Smooth muscle cell of the coronary artery (primary cell): ENCODE measurements at places on chromosomes 2 and 18. TPM values are rescaled to one million over a fixed set of nuclear protein-coding genes. Genes with fewer than 3 reads are reported as not detected.

DCDC2C gene
- not detected in 2 replicates for total RNA-seq

RGPD8 gene
- 4.8 and 20.5 TPM in 2 replicates for total RNA-seq

MAP4K4 gene
- 162 and 312 TPM in 2 replicates for total RNA-seq

ABCB11 gene
- not detected in 2 replicates for total RNA-seq

NEU2 gene
- not detected in 2 replicates for total RNA-seq

FIGN gene
- 0.53 and 5.6 TPM in 2 replicates for total RNA-seq

ADI1 gene
- total RNA-seq: 35.3 TPM in 2 replicates
